ENCODE measurements at places on chromosomes 2 and 18.

DNA sequence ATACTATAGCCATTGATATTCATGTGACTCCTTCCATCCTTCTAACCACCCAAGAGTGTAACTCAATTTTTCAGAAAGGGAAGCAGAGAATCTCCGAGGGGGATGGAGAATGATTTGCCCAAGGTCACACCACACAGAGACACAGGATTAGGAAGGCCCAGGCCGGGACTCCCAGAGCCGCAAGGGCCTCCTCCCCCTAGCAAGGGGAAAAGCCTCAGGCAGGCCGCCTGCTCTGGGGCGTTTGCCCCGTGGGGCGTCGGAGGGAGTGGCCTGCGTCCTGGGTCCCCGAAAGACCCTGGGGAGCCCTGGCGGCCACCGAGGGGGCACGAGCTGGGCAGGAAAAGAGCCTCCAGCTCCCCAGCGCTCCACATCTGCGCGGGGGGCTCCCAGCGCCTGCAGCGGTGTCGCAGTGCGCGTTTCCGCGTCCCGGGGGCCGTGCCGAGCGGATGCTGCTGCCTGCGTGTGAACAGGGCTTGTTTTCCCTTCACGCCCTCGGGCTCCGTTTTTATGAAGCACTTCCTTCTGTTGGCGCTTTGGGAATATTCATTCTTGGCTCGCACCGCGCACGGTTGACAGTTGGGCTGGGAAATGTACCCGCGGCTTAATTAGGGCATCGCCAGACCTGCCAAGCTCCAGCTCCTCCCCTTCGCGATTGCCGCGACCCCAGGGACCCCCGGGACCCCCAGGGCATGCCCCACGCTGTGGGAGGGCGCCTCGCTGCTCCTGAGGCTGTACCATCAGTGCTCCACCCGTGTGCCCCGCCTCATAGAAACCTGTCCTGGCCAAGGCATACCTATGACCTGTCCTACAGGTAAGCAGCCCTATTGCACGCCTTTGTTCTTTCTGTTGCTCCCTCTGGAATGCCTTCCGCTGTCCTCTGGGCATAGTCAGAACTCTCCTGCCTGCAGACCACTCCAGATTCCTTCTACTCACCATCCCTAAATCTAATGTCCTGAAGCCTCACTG lies 158.9 kb upstream of the GLI2 start:
- no peak for DNase-seq

DNA sequence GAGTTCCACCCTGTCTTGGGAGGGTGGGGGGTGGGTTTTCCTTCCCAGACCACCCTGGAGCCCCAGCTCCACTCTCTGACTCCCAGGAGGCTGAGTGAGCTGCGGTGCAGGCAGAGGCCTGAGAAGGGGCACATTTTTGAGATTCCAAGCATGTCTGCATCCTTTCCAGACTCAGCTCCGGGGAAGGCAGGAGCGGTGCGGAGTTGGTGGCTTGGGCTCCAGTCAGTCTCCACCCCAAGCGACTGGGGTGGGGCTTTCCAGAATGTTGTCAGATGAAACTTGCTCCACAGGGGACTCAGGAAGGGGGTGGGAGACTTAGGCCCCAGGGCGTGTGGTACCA lies 44.2 kb upstream of the HS6ST1 start:
- DNase-seq, result no peak

DNA sequence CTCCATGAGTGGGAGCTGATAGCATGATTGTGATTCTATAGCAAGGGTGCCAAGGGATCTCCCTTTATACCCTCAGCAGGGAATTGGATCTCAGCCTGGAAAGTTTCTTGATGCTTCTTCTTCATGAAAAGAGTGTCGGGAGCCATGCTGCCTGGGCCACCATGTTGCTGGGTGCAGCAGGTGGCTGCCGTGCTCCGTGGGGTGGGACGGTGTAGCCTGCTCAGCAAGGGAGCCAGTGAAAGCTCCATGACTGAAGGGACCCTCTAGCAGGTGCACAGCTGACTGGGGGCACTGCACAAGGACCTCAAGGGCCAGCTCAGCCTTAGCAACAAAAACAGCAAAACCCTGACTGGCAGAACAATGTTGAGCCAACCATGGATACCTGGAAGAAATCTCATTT lies 368.9 kb upstream of the HS6ST1 start:
- no peak for DNase-seq

DNA sequence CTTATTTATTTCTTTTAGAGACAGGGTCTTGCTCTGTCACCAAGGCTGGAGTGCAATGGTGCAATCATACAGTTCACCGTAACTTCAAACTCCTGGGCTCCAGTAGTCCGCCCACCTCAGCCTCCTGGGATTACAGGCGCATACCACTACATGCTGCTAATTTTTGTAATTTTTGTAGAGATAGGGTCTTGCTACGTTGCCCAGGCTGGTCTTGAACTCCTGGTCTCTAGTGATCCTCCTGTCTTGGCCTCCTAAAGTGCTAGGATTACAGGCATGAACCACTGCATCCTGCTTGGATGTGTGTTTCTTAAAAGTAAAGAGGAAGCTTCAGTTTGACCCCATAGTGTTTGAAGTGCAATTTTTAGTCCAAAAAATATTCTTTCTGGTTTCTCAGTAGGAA lies 105.0 kb upstream of the KIF5C start:
- DNase-seq, result no peak

- DNase-seq, result no peak
These were observed 558 bp upstream of the NEMP2 start for GRCh38 chr2:190535121-190535439.

- DNase-seq, result no peak
These were observed 46.8 kb upstream of the PLB1 start for GRCh38 chr2:28449126-28449487.

DNA sequence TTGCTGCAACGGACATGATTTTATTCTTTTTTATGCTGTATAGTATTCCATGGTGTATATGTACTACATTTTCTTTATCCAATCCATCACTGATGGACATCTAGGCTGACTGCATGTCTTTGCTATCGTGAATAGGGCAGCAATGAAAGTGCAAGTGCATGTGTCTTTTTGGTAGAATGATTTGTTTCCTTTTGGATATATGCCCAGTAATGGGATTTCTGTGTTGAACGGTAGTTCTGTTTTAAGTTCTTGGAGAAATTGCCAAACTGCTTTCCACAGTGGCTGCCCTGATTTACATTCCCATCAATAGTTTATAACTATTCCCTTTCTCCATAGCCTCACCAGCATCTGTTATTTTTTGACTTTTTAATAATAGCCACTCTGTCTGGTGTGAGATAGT lies 99.7 kb upstream of the CRIM1 start:
- no peak for DNase-seq

GRCh38 chr18:79371561-79372121 lies 24.1 kb upstream of the NFATC1 start:
- peak; percentile 45 for DNase-seq

DNA sequence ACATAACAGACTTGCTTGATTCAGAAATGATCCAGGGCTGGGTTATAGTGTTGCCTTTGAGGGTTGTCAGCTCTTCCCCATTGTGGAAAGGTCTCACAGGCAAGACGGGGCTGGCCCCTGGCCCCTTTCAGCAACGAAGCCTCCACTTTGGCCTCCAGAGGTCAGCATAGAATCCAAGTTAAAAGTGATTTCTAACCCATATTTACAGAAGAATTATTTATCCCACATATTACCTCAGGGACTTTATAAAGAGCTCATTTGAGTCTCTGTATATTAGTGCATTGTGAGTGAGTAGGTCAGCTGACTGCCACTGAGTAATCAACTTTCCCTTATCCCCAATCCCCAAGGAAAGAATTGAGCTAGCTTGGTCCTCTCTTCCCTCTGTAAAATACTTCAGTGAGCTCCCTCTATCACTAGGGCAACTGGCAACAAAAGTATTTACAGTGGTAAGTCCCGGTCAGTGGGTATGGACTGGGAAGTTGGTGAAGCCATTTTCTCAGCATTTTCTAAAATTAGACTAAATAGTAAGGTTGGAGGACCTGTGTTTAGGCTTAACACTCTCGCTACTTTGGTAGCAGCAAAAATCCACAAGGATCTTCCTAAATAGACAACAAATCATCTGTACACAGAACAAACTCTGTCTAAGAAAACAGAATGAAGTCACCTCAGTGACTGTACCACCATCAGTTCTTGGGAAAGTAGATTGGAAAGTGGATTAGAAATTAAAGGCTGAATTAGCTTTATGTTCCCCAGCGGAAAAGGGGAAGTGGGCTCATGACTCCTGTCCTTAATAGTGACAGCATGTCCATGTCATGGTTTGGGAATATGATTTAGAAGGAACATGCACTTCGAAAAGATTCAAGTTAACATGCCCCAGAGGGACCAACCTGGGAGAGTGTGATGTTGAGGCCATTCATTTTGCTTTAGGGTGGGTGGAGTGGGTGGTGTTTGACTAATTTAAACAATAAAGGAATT lies 171.0 kb upstream of the SIX3 start:
- no peak for DNase-seq

- no peak for DNase-seq
These were observed 40.5 kb downstream of the SMAD4 start for GRCh38 chr18:51070545-51070944.

- no peak for DNase-seq
These were observed 249.0 kb downstream of the CDH20 start for GRCh38 chr18:61582202-61582710.

GRCh38 chr18:40494603-40495002 lies 1460.4 kb upstream of the PIK3C3 start:
- no peak for DNase-seq

GRCh38 chr2:43221124-43221762 lies 5.2 kb downstream of the ZFP36L2 start:
- DNase-seq, result peak; percentile 74

GRCh38 chr2:46032161-46032813 lies 264.9 kb upstream of the EPAS1 start:
- no peak for DNase-seq

DNA sequence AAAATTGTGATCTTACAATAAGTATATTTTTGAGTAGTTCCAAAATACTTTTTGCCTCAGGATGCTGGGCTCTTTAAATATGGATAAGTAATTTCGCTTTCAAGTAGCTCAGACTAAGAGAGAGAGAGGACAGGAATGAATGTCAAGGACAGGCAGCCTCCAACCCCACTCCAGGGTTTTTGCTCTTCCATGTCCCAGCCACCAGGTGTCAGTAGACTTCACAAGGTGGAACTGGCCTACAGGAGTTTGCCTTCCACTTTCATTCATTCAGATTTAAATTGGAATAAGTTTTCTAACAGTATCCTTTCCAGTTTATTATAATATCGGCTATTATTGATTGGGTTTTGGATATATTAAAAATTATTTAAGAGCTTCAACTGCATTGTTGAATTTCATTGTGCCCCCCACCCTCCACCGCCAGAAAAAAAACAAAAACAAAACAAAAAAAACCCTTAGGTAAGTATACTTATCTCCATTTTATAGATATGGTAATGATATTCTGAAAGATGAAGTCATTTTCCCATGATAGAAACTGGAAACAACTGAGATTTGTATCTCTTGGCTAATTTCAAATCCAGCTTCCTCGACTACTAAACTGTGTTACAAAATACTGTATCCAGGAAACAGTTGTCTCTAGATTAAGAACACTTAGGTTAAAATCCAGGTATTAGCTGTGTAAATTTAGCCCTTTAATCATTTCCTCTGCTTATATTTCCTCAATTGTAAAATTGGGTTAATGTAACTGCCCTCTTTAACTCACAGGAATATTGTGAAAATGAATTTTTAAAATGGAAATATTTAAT lies 793.1 kb downstream of the ERBB4 start:
- DNase-seq, result no peak

GRCh38 chr2:172710584-172711047 lies 25.0 kb upstream of the RAPGEF4 start:
- DNase-seq, result no peak

- no peak for DNase-seq
These were observed 33.0 kb downstream of the CDCA7 start for GRCh38 chr2:173387660-173388059.

DNA sequence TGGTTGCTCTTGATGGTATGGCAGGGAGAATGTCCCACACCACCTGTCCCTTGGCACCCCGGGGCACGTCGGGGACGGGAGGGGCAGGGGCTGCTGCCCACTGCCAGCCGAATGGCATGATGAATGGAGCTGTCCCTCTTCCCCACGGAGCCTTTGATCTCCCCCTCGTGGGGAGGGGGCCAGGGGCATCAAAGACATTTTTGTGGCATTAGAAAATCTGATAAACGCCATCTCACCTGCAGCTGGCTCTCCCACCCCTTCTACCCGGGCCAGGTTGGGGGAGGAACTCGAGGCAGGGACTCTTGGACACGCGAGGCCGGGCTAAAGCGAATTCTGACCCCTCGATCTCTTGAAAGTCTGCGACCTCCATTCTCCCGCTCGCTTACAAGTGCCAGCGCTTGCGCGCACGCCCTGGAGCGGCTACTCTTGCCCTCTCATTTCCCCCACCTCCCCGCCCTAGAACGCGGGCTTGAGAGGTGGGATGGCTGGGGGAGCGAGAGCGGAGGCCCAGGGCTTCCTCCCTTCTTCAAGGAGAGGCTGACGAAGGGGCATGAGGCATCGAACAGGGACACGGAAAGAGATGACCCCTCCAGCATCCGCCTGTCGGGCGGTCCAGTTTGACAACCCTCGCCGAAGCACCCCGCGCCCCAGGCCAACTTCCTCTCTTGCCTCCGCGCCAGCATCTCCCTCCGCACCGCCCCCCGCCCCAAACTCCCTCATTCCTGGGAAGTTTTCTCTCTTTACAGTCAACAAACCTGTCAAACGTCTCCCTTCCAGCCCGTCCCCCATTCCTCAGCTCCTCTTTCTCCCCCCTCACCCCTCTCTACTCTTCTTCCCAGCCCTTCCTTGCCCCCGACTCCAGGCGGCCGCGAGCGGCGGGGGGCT lies 692 bp upstream of the WNT6 start:
- DNase-seq, result peak; percentile 49

- no peak for DNase-seq
These were observed 44.8 kb downstream of the DIPK1C start for GRCh38 chr18:74412116-74412880.

GRCh38 chr2:9207641-9208311 lies 1.2 kb downstream of the ASAP2 start:
- no peak for DNase-seq

- no peak for DNase-seq
These were observed 126.8 kb upstream of the SERPINE2 start for GRCh38 chr2:224165901-224166319.

- DNase-seq, result no peak
These were observed 124.0 kb downstream of the KYNU start for GRCh38 chr2:143001501-143001900.

DNA sequence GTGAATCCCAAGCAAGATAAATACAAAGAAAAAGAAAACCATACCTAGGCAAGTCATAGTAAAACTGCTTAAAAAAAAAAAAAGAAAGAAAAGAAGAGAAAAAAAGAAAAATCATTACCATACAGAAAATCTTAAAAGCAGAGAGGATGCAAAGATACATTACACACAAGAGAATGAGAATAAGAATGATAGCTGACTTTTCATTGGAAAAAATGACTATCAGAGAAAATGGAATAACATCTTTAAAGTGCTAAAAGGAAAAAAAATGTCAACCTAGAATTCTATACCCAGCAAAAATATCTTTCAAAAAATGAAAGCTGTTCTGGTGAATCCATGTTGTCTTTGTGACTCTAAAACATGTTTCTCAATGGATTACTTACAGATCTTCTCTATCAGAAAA lies 66.2 kb downstream of the REEP1 start:
- DNase-seq, result no peak

- DNase-seq, result peak; percentile 38
These were observed 130.8 kb upstream of the HS6ST1 start for GRCh38 chr2:128449226-128450061.

- DNase-seq, result no peak
These were observed 43.5 kb downstream of the CRIM1 start for GRCh38 chr2:36399050-36399449.

- DNase-seq, result no peak
These were observed 103.8 kb downstream of the PLCL1 start for GRCh38 chr2:197908156-197908555.

- DNase-seq, result no peak
These were observed 149.6 kb downstream of the MTCL1 start for GRCh38 chr18:8854962-8855361.

GRCh38 chr18:48548011-48548771 lies 9.4 kb downstream of the CTIF start:
- DNase-seq, result no peak
